ENCODE measurements at places on chromosomes 1 and 21.

GRCh38 chr21:42262831-42263231 is 43.9 kb downstream of the ABCG1 start:
- DNase-seq = no peak

DNA sequence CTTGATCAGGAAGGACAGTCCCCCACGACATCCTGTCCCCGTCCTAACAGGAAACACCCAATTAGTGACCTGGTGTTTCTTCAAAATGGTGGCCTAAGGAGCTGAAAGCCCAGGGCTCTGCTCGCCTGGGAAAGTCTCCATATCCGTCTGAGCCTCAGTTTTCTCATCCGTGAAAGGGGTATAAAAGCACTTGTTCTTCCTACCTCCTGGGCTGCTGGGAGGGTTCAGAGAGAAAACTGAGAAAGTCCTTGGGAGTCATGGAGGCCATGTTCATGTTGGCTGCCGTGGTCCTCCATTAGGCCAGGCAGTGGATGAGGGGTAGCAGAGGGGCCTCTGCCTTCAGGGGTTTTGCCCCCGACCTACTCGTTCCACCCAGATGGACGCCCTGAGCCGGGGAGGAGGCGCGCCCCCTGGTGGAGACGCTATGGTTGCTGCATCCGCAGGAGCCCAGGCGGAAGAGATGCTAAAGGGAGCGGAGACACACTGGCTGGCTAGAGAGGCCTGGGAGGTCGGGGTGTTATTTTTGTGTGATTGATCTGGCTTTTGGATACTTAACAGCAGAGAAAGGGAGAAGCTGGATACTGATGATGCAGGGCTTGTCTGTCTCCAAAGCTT is 113.5 kb downstream of the PRDM2 start:
- no peak for DNase-seq

- DNase-seq = no peak
Measured at GRCh38 chr1:55006931-55007330, 8.2 kb downstream of the BSND start.

DNA sequence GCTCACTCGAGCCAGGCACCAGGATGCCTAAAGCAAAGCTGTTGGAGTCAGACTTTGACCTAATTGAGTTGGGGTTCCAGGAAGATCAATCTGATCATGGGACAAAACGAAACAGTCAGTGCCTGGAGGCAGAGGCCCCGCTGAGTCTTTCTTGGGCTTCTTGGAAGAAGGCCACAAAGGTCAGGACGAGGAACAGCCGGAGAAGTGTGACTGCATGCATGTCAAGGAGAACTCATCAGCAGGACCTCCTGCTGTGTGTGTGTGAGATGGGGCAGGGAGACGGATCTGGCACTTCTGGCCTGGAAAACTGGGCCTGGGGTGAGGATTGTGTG is 190.8 kb downstream of the CAMTA1 start:
- DNase-seq = no peak

DNA sequence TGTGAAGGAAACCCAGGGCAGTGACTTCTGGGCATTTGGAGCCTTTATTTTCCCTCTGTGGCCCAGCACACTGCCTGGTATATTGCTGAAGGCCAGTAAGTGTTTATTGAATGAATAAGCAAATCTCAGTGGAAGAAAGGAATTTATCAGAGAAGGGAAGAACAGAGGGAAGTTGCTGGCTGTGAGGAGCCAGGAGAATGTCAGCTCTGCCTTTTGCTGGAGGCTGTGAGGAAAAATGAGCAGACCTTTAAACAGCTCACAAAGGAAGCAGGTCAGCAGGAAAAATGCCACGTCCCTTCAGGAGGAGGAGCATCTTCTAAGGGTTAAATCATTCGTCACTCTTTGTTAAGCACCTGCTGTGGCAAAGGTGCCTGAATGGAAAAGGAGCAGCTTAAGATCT is 75.9 kb downstream of the GIPC2 start:
- DNase-seq = no peak

- DNase-seq = no peak
Measured at GRCh38 chr1:26307363-26307781, 936 bp upstream of the UBXN11 start.

All from NCI-H1105 (cell line).